ENCODE measurements at places on chromosomes 4 and X.

GRCh38 chr4:7410446-7410845 lies 24.3 kb downstream of the PSAPL1 start:
- DNase-seq, result no peak

- no peak for DNase-seq
Observed at GRCh38 chr4:143473334-143474126, 40.0 kb upstream of the SMARCA5 start.

DNA sequence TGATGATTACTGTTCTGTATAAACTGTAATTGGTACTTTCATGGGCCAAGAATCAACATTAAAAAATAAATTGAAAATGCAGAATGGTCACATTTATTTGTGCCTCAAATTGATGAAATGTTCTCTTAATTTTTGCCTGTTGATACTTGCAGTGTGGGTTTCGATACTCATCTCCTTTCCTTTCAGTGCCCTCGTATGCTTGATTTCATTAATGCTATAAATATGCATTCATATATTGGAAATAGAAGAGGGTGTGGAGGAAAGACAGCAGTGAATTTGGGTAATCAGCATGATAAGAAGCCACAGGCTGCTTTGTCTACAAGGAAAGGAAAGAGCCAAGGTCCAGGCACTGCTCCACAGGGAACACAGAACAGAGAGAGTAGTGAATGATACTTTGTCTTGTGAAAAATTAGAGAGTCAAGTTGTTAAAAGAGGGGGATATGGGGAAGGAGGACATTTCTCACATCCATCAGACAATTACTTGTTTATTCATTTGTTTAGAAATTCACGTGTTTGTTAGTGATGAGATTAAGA lies 1.0 kb upstream of the DDX60 start:
- no peak for DNase-seq

- DNase-seq, result no peak
Observed at GRCh38 chrX:39337451-39337850, 536.2 kb downstream of the MID1IP1 start.

DNA sequence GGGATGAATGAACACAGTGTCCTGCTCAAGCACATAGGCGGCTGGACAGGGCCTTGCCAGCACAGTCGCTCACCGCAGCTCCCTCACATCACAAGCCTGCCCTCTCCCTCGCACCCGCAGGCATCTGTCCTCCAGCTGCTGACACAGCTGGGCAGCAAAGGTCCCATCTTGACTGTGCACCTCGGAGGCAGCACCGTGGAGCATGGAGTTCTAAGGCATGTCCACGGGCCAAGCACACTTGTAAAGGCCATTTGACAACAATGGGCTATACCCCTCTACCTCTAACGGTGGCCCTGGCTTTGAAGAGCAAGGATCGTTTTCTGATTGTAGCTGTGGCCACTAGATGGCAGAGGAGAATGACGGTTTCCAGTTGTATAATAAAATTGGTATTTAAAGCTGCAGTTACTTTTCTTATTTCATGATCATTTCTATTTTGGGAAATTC lies 53.8 kb downstream of the APLN start:
- no peak for DNase-seq

DNA sequence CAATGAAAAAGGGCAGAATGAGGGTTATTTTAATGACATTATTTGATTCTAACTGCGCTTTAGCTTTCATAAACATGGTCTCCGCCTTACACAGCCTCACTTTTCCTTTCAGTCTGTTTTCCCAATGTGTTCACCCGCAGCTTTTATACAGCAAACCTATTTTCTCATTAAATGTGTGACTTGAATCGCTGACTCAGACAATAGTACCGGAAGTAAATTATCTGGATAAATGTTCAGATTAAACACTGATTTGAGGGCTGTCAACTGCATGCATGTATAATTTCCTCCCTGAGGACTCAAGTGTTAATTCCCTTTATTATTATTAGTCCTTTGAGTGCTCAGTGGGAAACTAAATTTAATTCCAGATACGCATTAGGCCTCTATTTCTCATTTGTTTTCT lies 117.3 kb downstream of the FAM133A start:
- no peak for DNase-seq

DNA sequence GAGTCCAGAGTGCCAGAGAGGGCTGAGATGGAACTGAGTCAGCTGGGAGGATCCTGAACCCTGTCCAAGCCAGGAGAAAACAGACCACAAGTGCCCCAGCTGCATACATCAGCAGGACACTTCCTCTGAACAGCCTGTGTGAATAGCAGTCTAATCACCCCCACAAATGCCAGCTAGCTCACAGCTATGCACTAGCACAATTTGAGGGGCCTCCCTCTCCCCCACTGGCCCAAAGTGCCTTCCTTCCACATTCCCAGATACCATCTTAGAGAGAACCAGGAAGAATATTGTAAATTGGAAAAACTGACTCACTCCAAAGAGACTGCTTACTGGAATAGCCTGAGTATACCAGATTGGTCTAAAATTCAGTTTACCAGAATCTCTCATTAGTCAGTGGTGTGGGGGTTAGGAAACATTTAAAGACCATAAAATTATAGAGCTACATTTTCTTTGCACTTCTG lies 292.6 kb upstream of the KLF3 start:
- DNase-seq, result no peak

DNA sequence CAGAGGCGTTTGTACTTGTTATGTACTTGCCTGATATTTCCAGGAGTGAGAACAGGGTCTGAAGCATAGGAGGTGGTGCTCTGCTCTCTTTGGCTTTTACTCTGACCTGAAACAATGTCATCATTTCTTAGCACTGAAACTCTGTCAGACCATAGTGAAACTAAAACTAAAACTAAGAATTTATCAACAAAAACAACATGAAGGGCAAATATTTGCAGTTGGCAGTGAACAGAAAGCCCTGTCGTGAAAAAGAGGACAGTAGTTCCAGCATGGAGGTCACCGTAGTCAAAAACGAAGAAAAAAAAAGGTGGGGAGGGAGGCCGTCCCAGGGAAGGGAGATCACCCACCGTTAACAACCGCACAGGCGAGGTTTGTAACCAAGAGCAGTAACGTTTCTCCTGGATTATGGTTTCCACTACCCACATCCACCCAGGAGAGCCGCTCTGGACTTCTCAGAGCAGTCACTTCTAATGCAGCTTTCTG lies 97.5 kb downstream of the ANK2 start:
- DNase-seq, result no peak

- DNase-seq, result no peak
Observed at GRCh38 chr4:80069108-80069836, 3.8 kb downstream of the ANTXR2 start.

GRCh38 chr4:163866728-163867315 lies 372.3 kb downstream of the TMA16 start:
- no peak for DNase-seq

GRCh38 chr4:55920571-55920970 lies 28.2 kb upstream of the CEP135 start:
- no peak for DNase-seq

- DNase-seq, result no peak
Observed at GRCh38 chrX:13092455-13092941, 48.1 kb upstream of the FAM9C start.

Measured in PC-9 (cell line).